ENCODE measurements at places on chromosomes 1 and 21.

- DNase-seq: no peak
These were observed 30.1 kb downstream of the DOP1B start for GRCh38 chr21:36186506-36187399.

DNA sequence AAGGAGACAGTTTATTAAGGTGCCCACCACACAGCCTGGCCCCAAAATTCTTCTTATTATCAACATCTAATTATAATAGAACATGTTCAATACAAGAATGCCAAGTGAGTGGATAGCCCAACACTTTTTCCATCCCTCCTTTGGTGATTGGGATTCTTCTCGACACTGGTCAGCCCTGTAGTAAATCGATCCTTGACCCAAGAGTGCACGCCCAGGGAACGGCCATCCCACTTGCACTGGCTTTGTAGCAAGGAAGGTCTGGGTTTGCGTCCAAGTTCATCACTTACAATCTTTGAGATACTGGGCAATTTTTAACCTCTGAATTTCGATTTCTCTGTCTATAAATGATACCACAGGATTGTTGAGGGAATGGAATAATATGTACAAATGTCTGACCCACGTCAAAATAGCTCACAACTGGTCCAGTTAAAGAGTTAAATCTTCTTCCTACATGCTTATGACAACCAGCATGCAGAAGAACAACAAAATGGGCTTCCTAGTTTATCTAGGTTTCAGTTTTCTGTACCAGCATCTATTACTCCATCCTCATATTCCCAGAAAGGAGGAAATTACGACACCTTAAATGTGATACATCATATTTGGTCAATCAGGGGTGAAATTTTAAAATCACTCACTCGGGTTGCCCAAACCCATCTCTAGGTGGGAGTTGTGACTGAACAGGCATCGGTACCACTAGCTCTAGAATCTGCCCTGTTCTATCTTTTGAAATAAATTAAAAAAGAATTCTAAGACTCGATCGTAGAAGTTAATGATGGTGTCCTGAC is 161.8 kb downstream of the CLIC6 start:
- no peak for DNase-seq

- DNase-seq: no peak
These were observed 12.4 kb upstream of the THRAP3 start for GRCh38 chr1:36211841-36212240.

DNA sequence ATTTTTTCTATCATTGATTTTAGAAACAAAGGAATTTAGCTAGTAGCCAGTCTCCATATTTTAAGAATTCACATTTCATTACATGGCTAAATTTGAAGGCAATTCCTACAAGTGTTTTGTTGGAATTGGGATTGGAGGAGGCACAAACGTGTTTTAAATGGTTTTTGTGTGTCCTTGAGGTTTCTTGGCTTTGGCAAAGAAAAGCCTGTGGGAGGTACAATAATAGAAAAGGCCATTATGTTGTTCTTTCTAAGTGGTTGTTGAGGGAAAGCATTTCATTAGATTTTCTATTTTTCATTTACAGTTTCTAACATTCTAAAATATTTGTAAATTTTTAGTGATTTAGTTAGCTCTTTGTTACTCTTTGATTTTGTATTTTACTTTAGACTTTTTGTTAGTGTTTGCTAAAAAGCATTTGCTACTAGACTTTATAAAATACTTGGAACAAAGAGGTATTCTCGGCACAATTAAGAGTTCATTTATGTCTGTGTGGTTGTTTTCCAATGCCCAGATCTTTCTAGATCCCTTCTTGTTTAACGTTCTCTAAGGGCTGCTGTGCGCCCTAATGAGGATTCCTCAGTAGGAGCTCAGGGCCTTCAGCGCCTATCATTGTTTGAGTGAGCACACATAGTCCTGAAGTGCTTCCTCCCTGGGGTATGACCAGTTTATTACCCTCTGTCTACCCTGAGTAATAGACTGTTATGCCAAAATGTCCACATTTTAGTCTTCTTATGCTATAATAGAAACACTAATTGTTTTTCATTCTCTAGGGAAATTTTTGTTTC is 70.0 kb upstream of the KIAA1614 start:
- DNase-seq: no peak

DNA sequence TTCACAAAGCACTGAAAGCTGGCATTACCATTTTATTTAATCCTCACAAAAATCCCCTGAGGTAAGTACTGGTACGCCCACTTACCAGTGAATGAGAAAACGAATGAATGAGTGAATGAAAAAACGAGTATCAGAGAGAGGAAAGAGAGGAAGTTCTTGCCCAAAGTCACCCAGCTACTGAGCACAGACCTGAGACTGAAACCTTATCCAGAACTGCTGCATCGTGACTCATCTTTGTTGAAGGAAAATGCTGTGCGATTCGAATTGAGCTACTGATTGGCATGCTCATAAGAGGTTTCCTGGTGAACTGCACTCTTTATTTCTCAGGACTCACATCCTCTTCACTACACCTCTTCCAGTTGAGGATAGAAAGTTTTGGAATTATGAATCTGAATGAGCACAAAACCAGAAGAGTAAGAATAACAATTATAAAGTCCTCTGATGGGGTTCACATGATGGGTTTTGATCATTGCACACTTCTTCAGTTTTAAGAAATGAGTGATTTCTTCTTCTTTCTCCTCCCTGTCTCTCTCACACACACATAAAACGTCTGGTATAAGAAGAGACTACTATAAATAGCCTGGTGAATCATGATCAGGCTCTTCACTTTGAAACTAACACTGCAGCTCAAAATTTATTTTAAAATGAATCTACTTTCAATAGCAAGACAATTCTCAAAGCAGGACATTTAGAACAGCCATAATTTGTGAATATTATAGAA is 32.1 kb downstream of the IL12RB2 start:
- DNase-seq: peak; percentile 51

DNA sequence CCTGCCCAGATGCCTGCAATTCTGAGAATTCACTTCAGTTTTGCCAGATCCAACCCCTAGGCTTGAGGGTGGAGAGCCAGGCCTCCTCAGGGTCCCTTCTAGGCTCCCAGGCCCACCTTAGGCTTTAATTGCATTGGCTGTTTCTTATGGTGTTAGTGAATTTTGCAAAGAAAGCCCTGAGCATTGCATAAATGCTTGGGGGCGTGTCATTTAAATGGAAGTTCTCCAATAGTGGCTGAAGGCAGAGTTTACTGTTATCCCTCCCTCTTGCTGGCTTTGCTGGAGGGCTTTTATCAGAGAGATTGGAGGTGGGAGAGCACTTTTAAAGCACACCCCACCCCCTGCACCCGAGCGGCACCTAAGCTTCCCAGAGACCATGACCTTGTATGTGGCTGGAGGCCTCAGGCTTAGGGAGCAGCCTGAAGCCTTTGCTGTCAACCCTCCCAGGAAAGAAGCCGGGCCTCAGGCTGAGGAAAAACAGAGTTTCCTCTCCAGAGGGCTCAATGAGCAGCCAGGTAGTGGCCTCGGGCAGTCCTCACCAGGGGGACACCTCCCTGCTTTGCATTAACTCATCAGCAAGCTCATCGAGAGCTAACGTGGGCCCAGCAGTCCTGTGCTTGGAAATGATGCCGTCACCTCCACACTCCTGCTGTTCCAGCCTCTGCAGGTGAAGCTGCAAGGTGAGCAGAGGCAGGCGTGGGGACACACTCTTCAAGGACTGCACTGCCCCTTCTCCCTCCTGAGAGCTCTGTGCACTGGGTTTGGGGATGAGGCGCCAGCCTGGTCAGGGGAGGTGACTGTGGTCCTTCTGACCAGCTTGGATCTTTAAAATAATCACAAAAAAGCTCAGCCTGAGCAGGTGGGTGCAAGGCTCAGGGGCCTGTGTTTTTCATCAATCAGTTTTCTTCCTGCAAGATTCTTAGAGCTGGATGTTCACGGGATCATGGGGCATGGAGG is 58.0 kb downstream of the STUM start:
- DNase-seq: no peak

- peak; percentile 51 for DNase-seq
These were observed 13.9 kb upstream of the CAMK1G start for GRCh38 chr1:209569455-209570207.

GRCh38 chr1:23979881-23980727 is at the start of gene SRSF10:
Gene SRSF10, minus strand, starts transcription at chr1:23980327. Its CDS starts 72 bp downstream, at chr1:23980255.
- DNase-seq: peak; percentile 98

- no peak for DNase-seq
These were observed 7.8 kb upstream of the LRRC8D start for GRCh38 chr1:89812992-89813391.

- no peak for DNase-seq
These were observed 101.9 kb downstream of the PRDM2 start for GRCh38 chr1:13801655-13802486.

DNA sequence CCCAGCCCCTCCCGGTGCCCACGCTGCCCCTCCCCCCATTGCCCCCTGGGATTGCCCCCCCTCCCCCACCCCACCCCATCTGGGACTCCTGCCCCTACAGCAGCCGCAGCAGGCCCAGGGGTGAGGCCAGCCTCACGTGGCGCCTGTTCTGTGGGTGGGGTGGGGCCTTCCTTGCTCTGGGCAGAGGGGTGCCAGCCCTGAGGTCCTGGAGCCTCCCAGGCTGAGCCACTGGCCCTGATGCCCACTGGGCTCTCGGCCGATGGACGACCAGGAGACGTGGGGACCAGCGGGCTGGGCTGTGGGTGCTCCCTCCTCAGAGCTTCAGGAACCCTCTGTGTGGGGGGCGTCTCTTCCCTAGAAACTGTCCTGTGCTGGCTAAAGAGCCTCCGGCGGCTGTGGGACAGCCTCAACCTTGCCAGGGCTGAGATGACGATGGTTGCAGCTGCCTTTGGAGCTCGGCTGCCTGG is 5.8 kb upstream of the C1orf159 start:
- DNase-seq: no peak

DNA sequence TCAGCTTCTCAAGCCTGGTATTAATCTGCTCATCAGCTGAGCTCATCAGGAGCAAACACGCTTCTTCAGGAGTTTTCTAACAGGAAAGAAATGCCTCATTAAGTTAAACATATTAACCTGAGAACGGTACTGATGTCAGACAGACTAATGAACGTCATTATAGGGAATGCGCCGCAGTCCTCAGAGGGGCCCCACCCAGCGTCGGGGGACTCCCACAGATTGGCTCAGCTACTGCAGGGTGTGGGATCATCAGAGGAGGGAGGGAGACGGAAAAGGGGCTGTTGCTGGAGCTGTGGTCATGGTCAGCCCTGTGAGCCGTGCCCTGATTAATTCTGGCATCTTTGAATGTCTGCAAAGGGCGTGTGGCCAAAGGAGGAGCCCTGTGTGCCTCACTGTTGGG is 348.5 kb downstream of the PTPRU start:
- no peak for DNase-seq

DNA sequence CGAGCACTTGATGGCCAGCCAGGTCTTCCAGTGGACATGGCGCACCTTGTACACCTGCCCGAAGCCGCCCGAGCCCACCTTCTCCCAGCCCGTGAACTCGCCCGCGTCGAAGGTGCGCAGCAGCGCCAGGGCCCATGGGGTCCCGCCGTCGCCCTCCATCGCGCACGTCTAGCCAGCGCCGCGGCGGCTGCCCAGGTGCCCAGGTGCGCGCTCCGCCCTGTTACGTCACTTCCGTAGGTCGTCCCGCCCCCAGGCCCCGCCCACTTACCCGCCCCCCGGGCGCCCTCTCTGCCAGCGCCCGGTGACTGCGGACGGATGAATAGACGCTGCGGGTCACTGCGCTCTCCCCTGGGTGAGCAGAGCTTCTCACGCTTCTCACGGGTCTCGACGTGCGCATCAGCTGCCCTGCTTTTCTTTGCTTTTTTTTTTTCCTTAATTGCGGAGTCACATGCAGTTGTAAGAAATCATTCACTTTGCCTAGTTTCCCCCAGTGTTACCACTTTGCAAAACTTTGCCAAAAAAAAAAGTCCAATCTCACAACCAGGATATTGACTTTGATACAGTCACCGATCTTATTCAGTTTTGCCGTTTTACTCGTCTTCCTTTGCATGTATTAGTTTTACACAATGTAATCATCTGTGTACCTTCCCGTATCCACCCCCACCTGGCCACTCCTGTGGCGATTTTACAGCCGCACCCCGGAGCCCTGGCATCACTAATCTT is at the start of gene RIPK4:
Gene RIPK4, minus strand, starts transcription at position 170 of the 723 bp plus-strand sequence. Its CDS starts 11 bp downstream, at position 159.
- DNase-seq: no peak

DNA sequence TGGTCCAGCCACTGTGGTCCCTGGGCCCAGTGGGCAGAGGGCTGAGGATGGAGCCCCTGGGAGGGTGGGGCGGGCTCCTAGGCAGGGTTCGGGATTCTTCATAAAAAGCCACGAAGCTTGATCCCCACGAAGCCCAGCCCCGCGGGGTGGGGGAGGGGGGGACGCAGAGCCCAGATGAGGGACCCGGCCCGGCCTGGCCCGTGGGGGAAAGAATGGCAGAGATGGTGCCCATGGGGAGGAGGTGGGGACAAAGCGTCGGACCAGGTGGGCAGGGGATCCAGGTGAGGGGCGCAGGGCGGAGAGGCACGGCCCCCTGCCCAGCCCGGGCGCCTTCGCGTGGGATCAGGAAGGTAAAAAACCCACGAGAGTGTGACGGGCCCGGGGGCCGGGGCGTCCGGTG is 6.0 kb upstream of the SMIM12 start:
- no peak for DNase-seq

DNA sequence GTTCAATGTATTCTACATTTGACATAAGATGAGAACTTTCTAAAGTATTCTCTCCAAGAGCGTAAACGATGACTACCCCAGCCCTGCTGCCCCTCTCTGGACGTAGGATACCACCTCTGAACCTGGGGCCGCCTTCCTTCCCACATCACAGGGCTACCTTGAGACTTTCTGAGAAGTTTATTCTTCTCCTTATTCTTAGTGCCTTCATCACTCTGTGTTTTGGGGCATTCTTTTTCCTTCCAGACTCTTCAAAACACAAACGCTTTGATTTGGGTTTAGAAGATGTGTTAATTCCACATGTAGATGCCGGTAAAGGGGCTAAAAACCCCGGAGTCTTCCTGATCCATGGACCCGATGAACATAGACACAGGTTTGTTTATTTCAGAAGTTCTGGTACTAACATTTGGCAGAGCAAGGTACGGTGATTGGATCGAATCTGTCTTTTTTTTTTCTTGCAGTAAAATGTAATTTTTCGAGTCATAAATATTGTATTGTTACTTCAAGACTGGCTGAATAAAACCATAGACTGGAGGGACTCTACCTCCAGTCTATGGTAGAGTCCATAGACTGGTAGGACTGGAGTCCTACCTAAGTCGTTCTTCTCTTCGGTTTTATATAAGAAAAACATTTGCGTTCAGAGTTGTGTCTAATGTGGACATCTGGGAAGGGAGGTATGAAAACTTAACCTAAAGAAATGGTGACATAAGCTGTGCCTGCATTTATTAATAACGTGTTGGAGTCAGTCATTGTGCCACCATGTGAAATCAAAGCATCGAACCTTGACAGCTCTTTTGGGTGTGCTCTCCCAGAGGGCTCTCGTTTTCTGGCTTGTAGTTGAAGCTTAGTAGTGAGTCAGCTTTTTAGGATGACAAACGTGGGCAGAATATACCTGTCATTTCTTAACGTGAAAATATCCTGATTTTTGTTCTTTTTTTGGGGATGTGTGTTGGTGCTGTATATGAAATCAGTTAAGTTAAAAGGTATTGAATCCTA is 1.2 kb downstream of the MAN1A2 start:
- peak; percentile 74 for DNase-seq

- no peak for DNase-seq
These were observed 1.7 kb downstream of the OSCP1 start for GRCh38 chr1:36448530-36449056.

DNA sequence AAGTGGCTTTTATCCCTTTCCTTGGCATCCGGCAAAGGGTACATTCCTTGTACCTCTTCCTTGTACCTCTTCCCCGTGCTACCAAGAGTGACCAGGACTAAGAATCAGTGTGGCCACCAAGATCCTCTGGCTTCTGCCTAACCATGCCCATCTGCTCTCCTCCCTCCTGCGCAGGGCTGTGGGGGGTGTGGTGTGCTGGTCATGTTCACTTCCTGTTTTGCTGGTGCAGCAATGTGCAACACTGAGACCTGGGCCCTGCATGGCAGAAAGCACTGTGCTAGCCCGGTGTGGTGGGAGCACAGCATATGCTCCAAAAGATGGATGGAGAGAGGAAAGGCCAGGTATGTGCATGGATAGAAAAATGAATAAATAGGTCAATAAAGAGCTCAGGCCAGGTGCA is 33.3 kb upstream of the TENT5C start:
- DNase-seq: no peak

All from putamen (tissue), 1 donor.